ENCODE measurements at places on chromosomes 13 and 19.

- DNase-seq: no peak
- H3K4me3 ChIP-seq: no peak overlapping the region
- no peaks in the 10 kb centered on the region for H3K4me1 ChIP-seq
- H3K27ac ChIP-seq: no peak overlapping the region
- no peaks in the 10 kb centered on the region for H3K27me3 ChIP-seq
- H3K36me3 ChIP-seq: no peaks in the 10 kb centered on the region
Observed at GRCh38 chr13:83940742-83941141, 58.5 kb upstream of the SLITRK1 start.

GRCh38 chr13:35839806-35840205 is 291.4 kb downstream of the DCLK1 start:
- H3K4me1 ChIP-seq: no peaks in the 10 kb centered on the region
- no peak overlapping the region for H3K27ac ChIP-seq
- no peak for DNase-seq
- H3K27me3 ChIP-seq: no peaks in the 10 kb centered on the region

- DNase-seq: no peak
- no peak within 1 kb of the TSS for H3K27ac ChIP-seq
- H3K4me3 ChIP-seq: no peak within 1 kb of the TSS
- H3K36me3 ChIP-seq: no peaks in the 10 kb centered on the region
- H3K27me3 ChIP-seq: peaks cover 8% of the 10 kb centered on the region
Observed at GRCh38 chr13:23570099-23570920, at the start of gene TNFRSF19. TSS of gene TNFRSF19 (plus strand) at chr13:23570412. CDS start at chr13:23590184, 19,772 bp downstream.

DNA sequence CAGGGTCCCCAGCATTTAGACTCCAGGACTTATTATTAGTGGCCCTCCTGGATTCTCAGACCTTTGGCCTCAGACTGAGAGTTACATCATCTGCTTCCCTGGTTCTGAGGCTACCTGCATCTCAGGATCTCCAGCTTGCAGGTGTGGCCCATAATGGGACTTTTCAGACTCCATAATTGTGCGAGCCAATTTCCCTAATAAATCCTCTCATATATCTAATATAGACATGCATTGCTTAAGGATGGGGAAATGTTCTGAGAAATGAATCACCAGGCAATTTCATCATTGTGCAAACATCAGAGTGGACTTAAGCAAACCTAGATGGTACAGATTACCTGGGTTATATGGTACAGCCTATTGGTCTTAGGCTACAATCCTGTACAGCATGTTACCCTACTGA is 116.5 kb upstream of the FBXL3 start:
- DNase-seq: no peak
- no peak overlapping the region for H3K4me3 ChIP-seq
- no peaks in the 10 kb centered on the region for H3K27me3 ChIP-seq
- H3K4me1 ChIP-seq: no peaks in the 10 kb centered on the region

GRCh38 chr13:93180356-93180969 is 46.1 kb upstream of the GPC6 start:
- H3K27me3 ChIP-seq: no peaks in the 10 kb centered on the region
- no peak for DNase-seq
- no peaks in the 10 kb centered on the region for H3K4me1 ChIP-seq
- no peak overlapping the region for H3K27ac ChIP-seq
- no peaks in the 10 kb centered on the region for H3K36me3 ChIP-seq

- peaks cover 30% of the 10 kb centered on the region for H3K36me3 ChIP-seq
- H3K4me1 ChIP-seq: no peaks in the 10 kb centered on the region
- no peak for DNase-seq
- no peaks in the 10 kb centered on the region for H3K27me3 ChIP-seq
Observed at GRCh38 chr19:18669524-18669817, 14.0 kb upstream of the CRTC1 start.

- H3K36me3 ChIP-seq: no peaks in the 10 kb centered on the region
- H3K4me1 ChIP-seq: peaks cover 33% of the 10 kb centered on the region
- peak within 1 kb of the TSS; percentile 99 for H3K4me3 ChIP-seq
- H3K27me3 ChIP-seq: no peaks in the 10 kb centered on the region
- DNase-seq: peak; percentile 57
- peak within 1 kb of the TSS; percentile 95 for H3K27ac ChIP-seq
Observed at GRCh38 chr13:48233046-48233888, at the start of gene ITM2B. TSS of gene ITM2B (plus strand) at chr13:48233206. CDS start at chr13:48233361, 155 bp downstream.

- DNase-seq: no peak
- H3K27ac ChIP-seq: no peak overlapping the region
- H3K36me3 ChIP-seq: no peaks in the 10 kb centered on the region
- peaks cover 29% of the 10 kb centered on the region for H3K27me3 ChIP-seq
- H3K4me1 ChIP-seq: peaks cover 11% of the 10 kb centered on the region
Observed at GRCh38 chr19:13020002-13020414, 24.7 kb downstream of the NFIX start.

DNA sequence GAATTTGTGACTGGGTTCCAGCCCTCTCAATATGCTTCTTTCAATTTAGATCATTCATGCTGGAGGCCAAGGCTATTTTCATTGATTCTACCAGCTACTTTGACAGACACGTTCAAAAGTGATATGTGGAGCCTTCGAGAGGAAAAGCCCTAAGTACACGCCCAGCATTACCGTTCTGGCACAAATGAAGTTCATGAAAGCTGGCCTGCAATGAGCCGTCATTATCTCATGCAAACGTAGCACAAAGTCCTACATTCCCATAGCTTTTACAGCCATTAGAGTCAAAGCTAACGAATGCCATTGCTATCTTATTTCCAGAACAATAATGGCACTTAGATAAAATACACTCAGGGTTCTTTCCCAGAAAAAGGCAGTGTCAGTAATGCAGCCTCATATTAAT is 1237.6 kb downstream of the EFNB2 start:
- no peaks in the 10 kb centered on the region for H3K27me3 ChIP-seq
- no peak overlapping the region for H3K27ac ChIP-seq
- H3K4me3 ChIP-seq: no peak overlapping the region
- no peaks in the 10 kb centered on the region for H3K4me1 ChIP-seq
- H3K36me3 ChIP-seq: no peaks in the 10 kb centered on the region

- DNase-seq: no peak
- no peak overlapping the region for H3K27ac ChIP-seq
- no peak overlapping the region for H3K4me3 ChIP-seq
- H3K4me1 ChIP-seq: peaks cover 6% of the 10 kb centered on the region
Observed at GRCh38 chr13:79485014-79485811, 4.3 kb downstream of the NDFIP2 start.

DNA sequence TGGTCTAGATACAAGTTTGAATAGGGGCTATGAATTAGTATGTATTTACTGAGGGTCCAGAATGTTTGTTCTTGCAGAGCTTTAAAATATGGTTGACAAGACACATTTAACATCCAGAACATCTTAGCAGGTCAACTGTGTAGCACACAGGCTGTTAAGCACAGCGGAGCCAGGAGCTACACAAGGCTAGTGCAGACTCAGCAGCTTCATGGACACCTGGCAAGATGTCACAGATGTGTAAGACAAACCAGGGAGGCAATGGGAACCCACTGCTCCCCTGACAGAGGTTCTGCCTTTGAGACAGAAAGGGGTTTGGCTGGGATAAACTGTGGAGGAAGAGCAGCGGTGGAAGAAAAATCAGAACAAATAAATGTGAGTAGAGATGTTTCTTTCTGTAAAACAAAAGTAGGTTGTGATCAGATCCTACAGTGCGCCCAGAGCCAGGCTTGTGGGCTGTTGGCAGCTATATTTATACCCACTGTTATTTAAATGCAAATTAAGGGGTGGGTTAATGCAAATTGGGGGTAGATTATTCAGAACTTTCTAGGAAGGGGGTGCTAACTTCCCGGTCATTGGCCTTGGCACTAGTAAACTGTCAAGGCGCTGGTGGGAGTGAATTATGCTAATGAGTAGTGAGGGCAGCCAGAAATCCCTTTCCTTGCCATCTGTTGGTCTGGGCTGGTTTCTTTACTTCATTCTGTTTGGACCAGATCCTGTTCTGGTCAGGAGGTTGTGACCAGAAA is 33.0 kb downstream of the MIPEP start:
- H3K27ac ChIP-seq: no peak overlapping the region
- H3K4me1 ChIP-seq: no peaks in the 10 kb centered on the region

DNA sequence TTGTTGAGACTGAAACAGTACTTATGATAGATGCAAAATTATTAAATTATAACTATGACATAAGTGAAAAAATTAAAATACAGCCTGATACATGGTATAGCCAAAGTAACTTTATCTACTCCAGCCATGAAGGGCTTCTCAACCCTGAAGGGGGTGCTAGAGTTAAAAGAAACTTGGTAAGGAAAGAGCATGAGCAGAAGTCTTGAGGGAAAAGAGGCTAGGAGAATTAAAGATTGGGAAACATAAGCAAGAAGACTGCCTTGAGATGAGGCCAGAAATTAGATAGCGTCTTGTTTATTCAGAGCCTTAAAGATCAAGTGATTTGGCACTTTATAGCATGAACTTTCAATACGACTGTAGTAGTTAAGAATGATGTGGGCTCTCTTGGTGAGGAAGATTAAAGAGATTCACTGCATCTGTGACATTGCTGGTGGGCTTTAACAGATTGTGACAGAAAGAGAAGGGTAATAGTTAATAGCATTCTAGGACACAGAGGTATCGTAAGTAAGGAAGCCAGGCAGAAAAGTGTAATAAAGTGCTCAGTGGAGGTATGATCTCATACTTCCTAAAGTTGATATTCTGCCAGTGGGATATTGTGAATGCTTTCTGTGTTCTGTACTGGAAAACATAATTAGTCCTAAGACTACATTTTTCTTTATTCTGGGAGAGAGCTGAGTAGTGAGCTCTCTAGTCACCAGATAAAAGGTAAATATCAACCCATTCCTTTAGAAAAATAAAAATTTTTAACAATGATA is 385.4 kb upstream of the PRR20A start:
- no peaks in the 10 kb centered on the region for H3K36me3 ChIP-seq
- no peaks in the 10 kb centered on the region for H3K4me1 ChIP-seq
- H3K4me3 ChIP-seq: no peak overlapping the region
- no peak for DNase-seq
- no peaks in the 10 kb centered on the region for H3K27me3 ChIP-seq
- no peak overlapping the region for H3K27ac ChIP-seq

GRCh38 chr13:107035186-107035585 is 467.2 kb upstream of the ARGLU1 start:
- H3K27me3 ChIP-seq: no peaks in the 10 kb centered on the region
- DNase-seq: no peak
- no peak overlapping the region for H3K27ac ChIP-seq
- H3K4me3 ChIP-seq: no peak overlapping the region
- H3K4me1 ChIP-seq: no peaks in the 10 kb centered on the region
- H3K36me3 ChIP-seq: no peaks in the 10 kb centered on the region

DNA sequence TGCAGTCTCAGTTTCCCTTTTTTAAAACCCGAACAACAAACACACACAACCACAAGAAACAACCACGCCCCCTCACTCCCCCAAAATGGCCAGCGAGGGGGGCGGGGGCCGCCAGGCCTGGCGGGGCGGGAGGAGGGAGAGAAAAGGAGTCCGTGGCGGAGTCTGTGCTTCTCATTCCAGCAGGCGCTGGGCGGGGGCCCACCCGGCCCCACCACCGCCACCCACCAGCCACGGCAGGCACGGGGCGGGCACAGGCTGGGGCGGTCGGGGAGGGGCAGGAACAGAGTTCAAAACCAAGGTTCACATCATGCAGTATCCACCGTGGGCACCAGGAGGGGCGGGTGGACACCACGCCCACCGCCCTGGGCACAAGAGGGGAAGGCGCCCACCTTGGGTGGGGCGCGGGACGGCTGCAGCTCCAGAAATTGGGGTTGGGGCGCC is 12.9 kb downstream of the DPF1 start:
- no peak overlapping the region for H3K4me3 ChIP-seq
- no peaks in the 10 kb centered on the region for H3K36me3 ChIP-seq
- H3K27me3 ChIP-seq: peaks cover 13% of the 10 kb centered on the region

GRCh38 chr19:5481957-5482356 is 26.7 kb downstream of the ZNRF4 start:
- no peak overlapping the region for H3K27ac ChIP-seq
- H3K27me3 ChIP-seq: peaks cover 6% of the 10 kb centered on the region

- H3K4me1 ChIP-seq: no peaks in the 10 kb centered on the region
- no peak for DNase-seq
- H3K4me3 ChIP-seq: no peak overlapping the region
- H3K27ac ChIP-seq: no peak overlapping the region
- no peaks in the 10 kb centered on the region for H3K36me3 ChIP-seq
Observed at GRCh38 chr13:96925916-96926628, 68.2 kb downstream of the OXGR1 start.

- H3K4me1 ChIP-seq: no peaks in the 10 kb centered on the region
- no peak for DNase-seq
- no peaks in the 10 kb centered on the region for H3K27me3 ChIP-seq
- H3K4me3 ChIP-seq: no peak overlapping the region
- H3K36me3 ChIP-seq: no peaks in the 10 kb centered on the region
Observed at GRCh38 chr13:77853703-77854102, 64.9 kb downstream of the EDNRB start.

GRCh38 chr13:98097749-98098148 is 45.1 kb upstream of the FARP1 start:
- no peak overlapping the region for H3K4me3 ChIP-seq
- no peak overlapping the region for H3K27ac ChIP-seq
- H3K36me3 ChIP-seq: no peaks in the 10 kb centered on the region

GRCh38 chr19:27736225-27736624 is 1476.7 kb downstream of the UQCRFS1 start:
- no peak overlapping the region for H3K27ac ChIP-seq
- H3K4me1 ChIP-seq: no peaks in the 10 kb centered on the region
- H3K36me3 ChIP-seq: peaks cover 3% of the 10 kb centered on the region
- no peaks in the 10 kb centered on the region for H3K27me3 ChIP-seq
- no peak for DNase-seq
- no peak overlapping the region for H3K4me3 ChIP-seq

DNA sequence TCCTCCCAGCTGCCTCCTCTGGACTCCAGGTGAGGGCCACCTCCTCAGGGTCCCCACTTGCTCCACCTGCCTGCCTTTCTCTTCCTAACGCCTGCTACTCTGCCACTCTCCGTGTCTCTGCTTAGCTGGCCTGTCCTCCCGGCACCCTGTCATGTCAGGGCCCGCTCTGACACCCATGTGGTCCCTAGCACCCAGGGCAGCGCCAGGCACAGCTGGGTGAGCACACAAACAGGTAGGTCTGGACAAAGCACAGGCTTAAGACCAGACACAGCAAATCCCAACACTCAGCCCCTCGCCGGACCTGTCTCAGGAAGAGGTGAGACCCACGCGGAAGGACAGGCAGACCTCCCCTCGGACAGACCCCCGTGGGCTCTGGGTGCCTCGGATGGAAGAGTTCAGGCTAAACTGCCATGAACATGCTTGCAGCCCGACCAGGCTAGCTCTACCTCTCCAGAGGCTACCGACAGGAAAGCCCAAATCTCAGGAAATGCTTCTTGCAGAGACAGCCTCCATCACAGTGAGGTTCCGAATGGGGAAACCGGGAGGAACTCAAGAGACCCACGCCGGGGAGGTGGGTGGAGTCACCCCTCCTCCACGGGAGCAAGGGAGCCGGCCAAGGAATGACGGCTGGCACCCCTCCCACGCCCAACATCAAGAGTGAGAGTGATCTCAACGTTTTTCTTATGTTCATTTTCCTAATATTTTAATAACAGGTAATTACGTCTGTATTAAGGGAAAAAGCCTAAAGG is 12.5 kb downstream of the ZNF787 start:
- peaks cover 10% of the 10 kb centered on the region for H3K4me1 ChIP-seq
- H3K27ac ChIP-seq: no peak overlapping the region
- no peaks in the 10 kb centered on the region for H3K27me3 ChIP-seq
- DNase-seq: no peak
- no peak overlapping the region for H3K4me3 ChIP-seq

- H3K27ac ChIP-seq: no peak overlapping the region
- peaks cover 8% of the 10 kb centered on the region for H3K27me3 ChIP-seq
- no peak for DNase-seq
- H3K4me3 ChIP-seq: peak overlapping the region; percentile 60
Observed at GRCh38 chr13:91399189-91400062, 1.0 kb downstream of the GPC5 start.

- H3K27me3 ChIP-seq: no peaks in the 10 kb centered on the region
- no peaks in the 10 kb centered on the region for H3K36me3 ChIP-seq
- peaks cover 13% of the 10 kb centered on the region for H3K4me1 ChIP-seq
- no peak overlapping the region for H3K27ac ChIP-seq
- DNase-seq: no peak
Observed at GRCh38 chr19:39708594-39708993, 4.3 kb downstream of the LGALS14 start.

All from effector memory CD4-positive, alpha-beta T cell (primary cell).